ENCODE measurements at places on chromosomes 1 and 21.

GRCh38 chr1:1205769-1206375 is 520 bp downstream of the TNFRSF18 start:
- no peak for DNase-seq

DNA sequence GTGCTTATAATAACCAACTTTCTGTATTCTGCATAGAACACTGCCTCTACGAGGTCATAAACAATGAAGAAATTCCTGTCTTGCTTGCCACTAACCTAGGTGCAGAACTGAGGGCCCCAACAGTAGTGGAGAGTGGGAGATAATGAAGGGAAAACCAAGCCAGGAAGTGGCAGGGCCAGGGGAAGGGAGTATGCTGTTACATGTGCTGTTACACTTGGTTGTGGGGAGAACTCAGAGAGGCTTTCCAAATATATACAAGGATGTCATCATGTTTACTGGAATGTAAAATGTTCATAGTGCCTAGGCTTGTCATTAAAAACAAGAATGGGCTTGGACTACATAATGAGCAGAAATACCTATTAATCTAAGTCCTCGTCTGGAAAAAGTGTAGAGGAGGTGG is 31.1 kb downstream of the NHLH2 start:
- DNase-seq: no peak

DNA sequence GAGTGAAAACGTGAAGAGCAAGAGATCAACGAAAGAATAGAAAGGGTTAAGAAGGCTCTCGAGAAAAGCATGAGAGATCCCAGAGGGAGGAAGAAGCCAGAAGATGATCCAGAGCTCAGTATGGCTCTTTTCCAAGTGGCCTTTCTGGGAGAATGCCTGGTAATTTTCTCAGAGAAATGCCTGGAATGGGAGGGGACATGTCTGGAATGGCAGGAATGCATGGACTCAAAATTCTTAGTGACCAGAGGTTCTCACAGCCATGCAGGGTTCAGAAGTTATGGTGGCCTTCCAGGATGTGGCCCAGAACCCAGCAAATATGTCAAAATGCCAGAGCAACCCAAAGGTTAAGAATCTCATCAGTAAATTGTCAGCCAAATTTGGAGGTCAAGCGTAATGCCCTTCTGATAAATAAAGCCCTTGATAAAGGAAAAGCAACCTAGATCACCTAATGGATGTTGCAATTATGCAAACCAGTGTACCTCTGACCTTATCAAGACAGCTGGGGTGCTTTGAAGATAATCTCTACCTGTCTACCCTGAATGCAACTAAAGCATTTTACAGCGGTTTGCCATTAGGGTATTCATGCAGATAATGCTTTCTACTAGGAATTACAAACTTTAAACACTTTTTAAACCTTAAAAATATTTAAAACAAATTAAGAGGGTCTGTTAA is 53.1 kb downstream of the NBPF6 start:
- no peak for DNase-seq

GRCh38 chr1:2146836-2147517 is 47.6 kb downstream of the FAAP20 start:
- no peak for DNase-seq

DNA sequence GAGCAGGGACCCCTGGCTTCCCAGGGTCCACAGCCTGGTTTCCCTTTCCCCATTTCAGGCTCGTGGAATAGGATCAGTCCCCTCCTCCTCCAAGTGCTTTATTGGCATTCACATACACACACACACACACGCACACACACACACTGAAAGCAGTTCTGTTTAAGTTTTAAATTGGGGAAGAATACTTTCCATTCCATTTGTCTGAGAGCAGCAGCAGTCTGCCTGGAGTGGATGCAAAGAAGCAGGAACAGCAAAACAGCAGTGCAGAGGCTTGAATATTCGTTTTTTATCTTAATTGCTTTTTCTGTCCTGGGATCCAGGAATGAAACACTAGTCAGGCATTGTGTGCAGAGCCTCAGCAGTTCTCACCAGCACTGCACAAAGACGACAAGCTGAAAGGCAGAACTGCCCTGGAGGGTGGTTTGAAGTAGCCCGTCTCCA is 7.1 kb downstream of the CYB561D1 start:
- no peak for DNase-seq

GRCh38 chr1:147890177-147890790 is 12.3 kb upstream of the GJA8 start:
- peak; percentile 41 for DNase-seq

GRCh38 chr1:28506907-28507246 is 1.0 kb downstream of the RCC1 start:
- no peak for DNase-seq

GRCh38 chr21:16800536-16801275 is 712.1 kb upstream of the CXADR start:
- DNase-seq: no peak

DNA sequence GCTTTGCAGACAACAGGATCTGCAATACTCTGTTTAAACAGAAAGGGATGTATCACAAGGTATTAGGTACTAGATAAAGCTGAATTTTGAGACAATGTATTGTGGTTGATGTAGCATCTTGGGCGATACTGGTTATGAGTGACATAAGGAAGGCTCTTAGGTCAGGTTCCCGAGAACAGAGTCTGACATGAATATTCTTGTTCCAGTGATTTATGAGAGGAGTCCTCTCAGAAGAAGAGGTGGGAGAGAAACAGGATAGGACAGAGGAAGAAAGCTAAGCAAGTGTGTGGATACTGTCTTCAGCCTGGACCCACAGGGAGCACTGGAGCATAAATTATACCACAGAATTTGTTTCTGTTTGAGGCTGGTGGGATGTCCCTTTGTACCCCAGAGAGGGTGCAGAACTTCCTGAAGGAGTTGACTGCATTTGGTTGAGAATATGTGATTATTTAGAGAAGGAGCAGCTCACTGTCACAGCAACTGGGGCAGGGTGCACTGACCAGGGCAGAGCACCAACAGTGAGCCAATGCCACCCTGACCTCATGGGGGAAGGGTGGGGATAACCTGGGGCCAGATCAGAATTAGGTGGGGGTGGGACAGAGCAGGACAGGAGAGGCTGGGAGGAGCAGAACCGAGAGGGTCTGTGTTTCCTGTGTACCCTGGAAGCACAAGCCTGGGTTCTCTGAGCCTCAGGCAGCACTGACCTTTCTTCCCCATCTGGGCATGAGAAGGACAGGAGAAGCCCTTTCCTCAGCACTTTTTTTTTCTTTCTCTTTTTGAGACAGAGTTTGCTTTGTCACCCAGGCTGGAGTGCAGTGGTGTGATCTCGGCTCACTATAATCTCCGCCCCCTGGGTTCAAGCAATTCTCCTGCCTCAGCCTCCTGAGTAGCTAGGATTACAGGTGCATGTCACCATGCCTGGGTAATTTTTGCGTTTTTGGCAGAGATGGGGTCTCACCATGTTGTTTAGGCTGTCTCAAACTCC is 36.3 kb upstream of the SLC6A9 start:
- DNase-seq: no peak

DNA sequence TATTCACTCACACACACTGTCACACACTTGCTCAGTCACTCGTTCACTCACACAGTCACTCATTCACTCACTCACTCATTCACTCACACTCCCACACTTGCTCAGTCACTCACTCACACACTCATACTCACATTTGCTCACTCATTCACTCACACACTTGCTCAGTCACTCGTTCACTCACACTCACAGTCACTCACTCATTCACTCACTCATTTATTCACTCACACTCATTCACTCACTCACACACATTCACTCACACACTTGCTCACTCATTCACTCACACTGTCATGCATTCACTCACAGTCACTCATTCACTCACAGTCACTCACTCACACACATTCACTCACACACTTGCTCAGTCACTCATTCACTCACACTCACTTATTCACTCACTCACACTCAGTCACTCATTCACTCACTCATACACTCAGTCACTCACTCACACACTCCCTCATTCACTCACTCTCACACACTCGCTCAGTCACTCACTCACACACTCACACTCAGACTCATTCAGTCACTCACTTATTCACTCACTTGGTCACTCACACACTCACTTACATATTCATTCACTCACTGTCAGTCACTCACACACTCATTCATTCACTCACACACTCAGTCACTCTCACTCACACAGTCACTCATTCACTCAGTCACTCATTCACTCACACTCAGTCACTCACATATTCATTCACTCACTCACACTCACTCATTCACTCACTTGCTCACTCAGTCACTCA is 167.0 kb upstream of the C1orf174 start:
- DNase-seq: no peak
